Stimulated activated CD8-positive, alpha-beta memory T cell treated with anti-CD3 and anti-CD28 coated beads, Interleukin-4, amount 100 ng/mL, for 1 hour (primary cell): ENCODE measurements at places on chromosomes 16 and 17.

- no peak for DNase-seq
Observed at GRCh38 chr17:27438348-27438998, 17.8 kb upstream of the KSR1 start.

DNA sequence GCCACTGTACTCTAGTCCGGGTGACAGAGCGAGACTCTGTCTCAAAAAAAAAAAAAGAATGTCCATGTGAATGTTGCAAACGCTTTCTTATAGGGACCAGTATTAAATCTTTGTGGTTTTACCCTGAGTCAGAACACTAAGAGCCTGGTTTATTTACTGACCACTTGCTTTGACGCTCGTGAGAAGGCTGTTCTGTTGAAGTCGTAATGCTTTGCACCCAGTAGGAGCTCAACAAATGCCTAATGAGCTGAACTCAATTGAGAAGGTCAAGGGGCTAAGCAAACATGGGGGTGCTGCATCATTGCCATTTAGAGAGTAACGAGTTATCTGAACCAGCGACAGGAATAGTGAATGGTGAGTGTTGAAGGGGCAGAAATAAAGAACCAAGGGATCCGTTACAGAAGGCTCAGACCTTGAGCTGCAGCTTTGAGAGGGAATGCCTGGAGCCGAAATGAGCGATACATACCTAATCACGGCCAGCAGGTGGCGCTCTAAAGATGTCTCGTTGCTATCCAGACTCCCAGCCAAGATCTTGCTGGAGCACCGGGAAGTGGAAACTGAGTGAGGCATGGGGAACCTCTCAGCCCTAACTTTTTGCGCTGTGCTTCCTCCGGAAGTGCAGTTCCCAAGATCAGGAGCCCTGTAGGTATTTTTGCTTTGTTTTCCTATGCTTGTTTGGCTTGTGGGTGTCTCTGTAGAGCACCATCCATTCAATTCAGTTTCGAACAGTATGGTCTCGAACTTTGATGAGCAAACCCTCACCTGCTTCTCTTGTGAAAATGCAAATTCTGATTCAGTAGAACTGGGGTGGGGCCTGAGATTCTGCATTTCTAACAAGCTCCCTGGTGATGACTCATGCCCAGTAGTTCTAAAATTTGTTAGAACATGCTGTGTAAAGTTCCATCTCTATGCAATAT is 12.6 kb upstream of the RNF222 start:
- DNase-seq = peak; percentile 72

DNA sequence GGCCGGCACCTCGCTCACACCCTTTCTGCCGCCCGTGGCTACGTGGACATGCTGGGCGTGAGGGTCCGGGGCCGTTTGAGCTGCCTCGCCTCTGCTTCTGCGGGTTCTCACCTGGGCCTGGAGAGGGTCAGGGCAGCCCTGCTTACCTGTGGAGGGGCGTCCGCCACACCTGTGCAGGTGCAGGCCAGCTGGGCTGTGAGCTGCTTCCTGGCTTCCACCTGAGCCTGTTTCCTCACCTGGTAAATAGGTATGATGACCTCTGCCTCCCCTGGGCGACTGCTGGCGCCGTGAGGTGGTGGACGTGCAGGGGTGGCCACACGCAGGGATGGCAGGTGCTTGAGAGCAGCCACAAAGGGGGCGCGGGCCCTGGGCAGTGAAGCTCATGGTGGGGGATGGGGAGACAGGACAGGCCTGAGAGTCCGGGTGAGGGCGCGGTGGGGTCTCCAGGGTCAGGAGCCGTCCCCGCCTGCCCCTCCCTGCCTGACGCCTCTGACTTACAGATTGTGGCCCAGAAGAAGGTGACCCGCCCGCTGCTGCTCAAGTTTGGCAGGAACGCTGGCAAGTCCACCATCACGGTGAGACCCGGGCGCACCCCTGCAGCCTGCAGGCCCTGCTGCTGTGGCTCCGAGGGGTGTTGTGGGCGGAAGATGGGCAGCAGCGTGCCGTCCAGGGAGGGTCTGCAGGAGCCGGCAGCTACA is 7.8 kb downstream of the CPNE7 start:
- no peak for DNase-seq

- no peak for DNase-seq
Observed at GRCh38 chr17:61574542-61575351, 16.3 kb downstream of the NACA2 start.

DNA sequence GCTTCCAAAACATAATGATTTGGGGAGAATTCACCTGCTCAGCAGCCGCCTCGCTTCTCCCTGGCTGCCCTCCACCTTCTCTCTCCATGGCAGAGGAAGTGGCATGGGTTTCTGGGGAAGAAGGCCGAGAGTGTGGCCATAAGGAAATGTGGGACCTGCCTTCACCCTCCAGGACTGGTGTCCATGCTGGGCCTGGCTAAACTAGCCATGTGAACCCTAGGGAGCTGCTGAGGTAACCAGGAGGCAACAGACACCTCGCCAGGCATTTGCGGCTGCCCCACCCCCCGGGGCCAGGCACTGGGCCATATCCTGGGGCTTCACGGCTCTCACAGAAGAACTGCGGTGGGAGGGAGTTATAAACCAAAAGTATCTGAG is 9.9 kb upstream of the CMTM4 start:
- DNase-seq = no peak

DNA sequence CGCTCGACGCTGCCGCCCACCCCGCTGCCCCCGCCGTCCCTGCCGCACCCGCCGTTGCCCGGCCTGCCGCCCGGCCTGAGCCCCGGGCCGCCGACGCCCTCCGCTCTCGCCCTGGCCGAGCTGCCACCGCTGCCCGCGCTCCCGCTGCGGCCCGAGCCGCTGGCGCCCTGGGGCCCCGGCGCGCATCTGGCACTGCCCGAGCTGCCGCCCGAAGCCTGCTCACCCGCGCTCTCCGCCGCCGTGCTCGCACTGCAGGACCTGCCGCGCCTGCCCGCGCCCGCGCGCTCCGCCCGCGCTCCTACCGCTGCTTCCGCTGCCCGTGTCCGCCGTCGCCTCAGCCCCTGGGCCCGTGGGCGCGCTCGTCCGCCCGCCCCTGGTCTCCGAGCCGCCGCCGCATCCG is 8.4 kb upstream of the CLDN9 start:
- DNase-seq = no peak

DNA sequence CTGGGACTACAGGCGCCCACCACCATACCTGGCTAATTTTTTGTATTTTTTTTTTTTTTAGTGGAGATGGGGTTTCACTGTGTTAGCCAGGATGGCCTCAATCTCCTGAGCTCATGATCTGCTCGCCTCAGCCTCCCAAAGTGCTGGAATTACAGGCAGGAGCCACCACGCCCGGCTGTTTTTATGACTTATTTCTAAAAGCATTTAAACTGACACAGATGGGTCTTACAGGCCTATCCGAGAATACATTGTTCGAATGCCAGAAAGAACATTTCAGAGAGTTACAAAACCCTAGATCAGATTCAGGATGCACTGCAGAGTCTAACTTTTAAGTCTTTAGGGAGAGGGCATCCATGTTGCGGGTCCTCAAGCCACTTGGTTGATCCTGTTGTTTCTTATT is 234.7 kb upstream of the MAF start:
- no peak for DNase-seq

GRCh38 chr17:9845306-9845705 is 19.6 kb downstream of the GLP2R start:
- DNase-seq = no peak

DNA sequence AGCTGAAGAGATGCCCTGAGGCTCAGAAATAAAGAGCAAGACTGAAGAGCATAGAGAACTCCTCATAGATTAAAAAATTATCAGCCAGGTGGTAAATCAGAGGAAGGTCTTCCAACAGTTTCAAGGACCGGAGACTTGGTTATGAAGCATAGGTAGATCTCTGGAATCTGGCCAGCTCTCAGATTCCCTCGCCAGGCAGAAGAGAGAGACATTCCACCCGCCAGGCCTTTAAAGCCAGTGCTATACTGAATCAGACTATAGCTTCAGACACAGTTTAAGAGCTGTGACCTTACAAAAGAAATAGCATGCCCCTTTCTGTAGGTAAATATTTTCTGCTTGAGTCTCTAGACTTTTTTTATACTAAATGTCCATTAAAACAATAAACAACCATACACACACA is 70.3 kb downstream of the NFATC3 start:
- no peak for DNase-seq

GRCh38 chr17:54932711-54933110 is 32.1 kb downstream of the TOM1L1 start:
- DNase-seq = no peak

GRCh38 chr17:8904686-8905085 is 37.2 kb upstream of the PIK3R6 start:
- no peak for DNase-seq

GRCh38 chr16:65889533-65889966 is 476.9 kb upstream of the CDH5 start:
- DNase-seq = no peak

- DNase-seq = peak; percentile 26
Observed at GRCh38 chr17:59105852-59106462, 723 bp downstream of the TRIM37 start.

DNA sequence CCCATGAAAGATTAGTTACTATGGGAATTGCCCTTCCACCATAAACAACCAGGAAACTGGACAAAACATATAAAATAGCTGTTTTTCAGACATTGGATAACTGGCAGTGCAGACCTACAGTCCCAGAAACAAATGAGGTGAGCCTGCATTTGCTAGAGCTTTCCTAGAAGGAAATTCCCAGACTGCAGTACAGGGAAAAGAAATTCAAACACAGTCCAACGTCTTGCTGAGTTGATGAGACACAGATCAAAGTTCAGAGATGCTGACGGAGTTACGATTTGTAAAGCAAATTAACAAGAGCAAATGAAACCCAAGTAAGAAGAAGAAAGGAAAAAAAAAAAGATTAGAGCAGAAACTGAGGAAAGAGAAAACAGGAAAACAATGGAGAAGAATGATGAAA is 41.3 kb upstream of the MNT start:
- no peak for DNase-seq

- no peak for DNase-seq
Observed at GRCh38 chr16:69378760-69379159, 7.0 kb downstream of the TERF2 start.

- DNase-seq = no peak
Observed at GRCh38 chr16:27476240-27476639, 73.5 kb downstream of the GTF3C1 start.

DNA sequence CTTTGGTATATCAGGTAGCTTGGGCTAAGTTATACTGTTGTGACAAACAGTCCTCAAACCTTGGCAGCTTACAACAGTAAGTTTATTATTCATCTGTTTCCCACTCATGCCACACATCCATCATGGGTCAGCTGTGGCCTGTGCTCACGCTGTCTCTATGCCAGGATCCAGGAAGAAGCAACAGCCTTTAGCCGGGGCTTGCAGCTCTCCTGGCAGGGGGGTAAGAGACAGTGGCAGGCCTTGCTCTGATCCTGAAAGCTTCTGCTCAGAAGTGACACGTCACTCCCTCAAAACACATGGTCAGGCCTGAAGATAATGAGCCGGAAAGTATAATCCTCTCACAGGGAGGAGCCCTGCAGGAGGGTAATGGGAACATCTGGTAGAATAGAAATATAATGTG is 377.6 kb downstream of the CPPED1 start:
- DNase-seq = no peak

GRCh38 chr17:6489016-6489550 is 44.8 kb downstream of the PIMREG start:
- no peak for DNase-seq

- no peak for DNase-seq
Observed at GRCh38 chr16:27515874-27516353, 33.8 kb downstream of the GTF3C1 start.

DNA sequence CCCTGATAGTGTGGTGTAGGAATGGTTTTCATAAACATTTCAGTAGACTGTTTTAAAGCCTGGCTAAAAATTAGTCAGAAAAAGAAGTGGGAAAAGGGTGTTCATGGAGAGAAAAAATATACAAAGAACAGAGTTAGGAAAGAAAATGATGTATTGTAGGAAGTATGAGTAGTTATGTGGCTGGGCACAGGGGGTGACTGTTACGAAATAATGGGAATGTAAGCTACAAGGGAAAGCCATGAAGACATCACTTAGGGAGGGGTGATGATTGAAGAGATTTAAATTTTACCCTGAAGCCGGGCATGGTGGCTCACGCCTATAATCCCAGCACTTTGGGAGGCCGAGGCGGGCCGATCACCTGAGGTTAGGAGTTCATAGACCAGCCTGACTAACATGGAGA is 55.3 kb downstream of the NUP88 start:
- DNase-seq = no peak

GRCh38 chr16:56970934-56971767 is 9.4 kb downstream of the CETP start:
- no peak for DNase-seq

DNA sequence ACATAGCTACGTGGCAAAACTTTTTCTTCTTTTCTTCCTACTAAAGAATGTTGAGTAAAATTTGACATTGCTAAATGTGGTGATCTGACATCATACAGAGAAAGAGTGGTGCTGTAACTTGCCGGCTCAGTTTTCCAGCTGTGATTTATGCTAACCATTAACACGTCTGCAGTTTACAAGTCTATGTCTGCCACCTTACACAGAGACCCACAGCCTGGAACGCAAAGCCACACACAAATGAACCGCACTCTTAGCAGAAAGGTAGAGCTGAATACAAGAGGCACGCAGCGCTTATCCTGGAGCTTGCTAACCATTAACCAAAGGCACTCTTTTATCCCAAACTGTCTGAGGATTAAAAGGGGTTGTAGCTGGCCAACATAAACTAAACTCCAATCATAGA is 31.9 kb downstream of the CACNG1 start:
- no peak for DNase-seq

- DNase-seq = no peak
Observed at GRCh38 chr17:51362811-51363585, 102.7 kb downstream of the UTP18 start.

GRCh38 chr17:27810902-27811557 is 10.7 kb upstream of the NOS2 start:
- DNase-seq = no peak

DNA sequence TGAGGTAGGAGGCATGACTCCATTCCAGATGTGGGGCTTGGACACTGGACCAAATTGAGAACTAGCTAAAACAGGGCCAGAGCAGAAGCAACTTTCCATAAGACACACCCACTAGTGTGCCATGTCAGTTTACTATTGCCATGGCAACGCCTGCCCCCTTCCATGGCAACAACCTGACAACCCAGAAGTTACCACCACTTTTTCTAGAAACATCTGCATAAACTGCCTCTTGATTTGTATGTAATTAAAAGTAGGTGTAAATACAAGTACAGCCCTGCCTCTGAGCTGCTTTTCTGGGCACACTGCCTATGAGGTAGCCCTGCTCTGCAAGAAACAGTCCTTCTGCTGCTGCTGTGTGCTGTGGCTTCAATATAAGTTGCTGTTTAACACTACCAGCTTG is 19.5 kb upstream of the SCNN1B start:
- DNase-seq = no peak

DNA sequence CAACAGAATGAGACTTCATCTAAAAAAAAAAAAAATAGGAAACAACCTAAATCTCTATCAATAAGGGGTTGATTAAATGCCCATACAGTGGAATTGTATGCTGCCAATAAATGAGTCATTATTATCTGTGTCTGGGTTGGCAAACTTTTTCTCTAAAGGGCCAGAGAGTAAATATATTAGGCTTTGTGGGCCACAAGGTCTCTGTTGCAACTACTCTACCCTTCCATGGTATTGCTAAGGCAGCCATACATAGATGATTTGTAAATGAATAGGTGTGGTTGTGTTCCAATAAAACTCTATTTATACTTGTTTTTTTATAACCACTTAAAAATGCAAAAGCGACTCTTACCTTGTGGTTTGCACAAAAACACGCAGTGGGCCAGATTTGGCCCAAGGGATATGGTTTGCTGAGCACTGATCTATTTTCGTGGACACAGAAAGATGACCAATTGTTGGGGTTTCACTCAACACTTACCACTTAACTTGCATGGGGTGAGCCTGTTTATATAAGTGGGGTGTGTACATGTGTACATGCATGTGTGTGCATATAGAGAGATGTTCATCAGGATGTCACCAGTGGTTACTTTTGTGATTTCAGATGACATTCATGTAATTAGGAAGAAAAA is 12.4 kb upstream of the IL4R start:
- DNase-seq = no peak
